Fibroblast of skin of back (primary cell): ENCODE measurements at places on chromosomes 11 and 22.
A peak's percentile ranks its signal among the peaks of the same experiment; 100 is the strongest.

GRCh38 chr22:47139013-47139789 is 376.8 kb downstream of the TBC1D22A start:
- no peak for DNase-seq

- no peak for DNase-seq
Measured at GRCh38 chr11:68213135-68213515, at the start of gene KMT5B. Gene KMT5B, minus strand, starts transcription at chr11:68213296. Its CDS starts 23,220 bp downstream, at chr11:68190076.

GRCh38 chr11:10413268-10413667 is 41.8 kb upstream of the AMPD3 start:
- peak; percentile 27 for DNase-seq

DNA sequence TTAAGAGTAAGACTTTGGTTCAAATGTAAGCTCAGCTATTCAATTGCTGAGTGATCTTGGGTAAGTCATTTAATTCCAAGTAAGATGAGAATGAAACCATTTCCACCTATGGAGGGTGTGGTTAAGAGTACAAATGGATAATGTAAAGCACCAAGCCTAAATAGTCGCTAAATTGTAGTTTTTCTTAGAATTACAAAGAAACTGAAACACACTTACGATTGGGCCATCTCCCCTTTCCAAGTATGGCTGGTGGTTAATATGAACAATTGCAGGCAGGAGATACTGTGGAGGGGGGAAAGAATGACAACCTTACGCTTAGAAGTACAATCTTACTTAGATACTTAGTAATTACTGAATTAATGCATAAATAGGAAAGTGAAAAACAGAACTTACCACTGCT is 8.2 kb downstream of the DDX17 start:
- no peak for DNase-seq

DNA sequence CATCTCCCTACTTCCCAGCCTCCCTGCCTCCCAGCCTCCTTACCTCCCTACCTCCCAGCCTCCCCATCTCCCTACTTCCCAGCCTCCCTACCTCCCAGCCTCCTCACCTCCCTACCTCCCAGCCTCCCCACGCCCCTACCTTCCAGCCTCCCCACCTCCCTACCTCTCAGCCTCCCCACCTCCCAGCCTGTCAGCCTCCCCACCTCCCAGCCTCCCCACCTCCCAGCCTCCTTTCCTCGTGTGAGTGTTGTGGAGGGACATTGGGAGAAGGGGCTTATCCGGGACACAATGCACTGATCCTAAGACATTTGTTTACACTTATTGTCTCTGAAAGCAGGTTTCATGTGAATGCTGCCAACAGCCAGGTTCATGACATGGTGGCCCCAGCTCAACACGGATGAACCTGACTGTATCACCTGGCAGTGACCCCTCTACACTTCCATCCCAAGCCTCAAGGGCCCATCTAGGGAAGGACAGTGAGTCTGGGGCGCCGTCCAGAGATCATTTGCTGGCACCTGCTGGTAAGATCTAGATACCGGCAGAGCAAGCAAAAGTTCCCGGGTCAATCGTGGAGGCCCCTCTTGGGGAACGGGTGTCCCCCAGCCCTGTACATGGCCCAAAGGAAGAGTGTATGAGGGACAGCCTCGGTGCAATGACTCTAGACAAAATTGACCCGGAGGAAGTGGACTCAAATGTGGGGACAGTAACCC is 34.5 kb upstream of the TH start:
- no peak for DNase-seq

DNA sequence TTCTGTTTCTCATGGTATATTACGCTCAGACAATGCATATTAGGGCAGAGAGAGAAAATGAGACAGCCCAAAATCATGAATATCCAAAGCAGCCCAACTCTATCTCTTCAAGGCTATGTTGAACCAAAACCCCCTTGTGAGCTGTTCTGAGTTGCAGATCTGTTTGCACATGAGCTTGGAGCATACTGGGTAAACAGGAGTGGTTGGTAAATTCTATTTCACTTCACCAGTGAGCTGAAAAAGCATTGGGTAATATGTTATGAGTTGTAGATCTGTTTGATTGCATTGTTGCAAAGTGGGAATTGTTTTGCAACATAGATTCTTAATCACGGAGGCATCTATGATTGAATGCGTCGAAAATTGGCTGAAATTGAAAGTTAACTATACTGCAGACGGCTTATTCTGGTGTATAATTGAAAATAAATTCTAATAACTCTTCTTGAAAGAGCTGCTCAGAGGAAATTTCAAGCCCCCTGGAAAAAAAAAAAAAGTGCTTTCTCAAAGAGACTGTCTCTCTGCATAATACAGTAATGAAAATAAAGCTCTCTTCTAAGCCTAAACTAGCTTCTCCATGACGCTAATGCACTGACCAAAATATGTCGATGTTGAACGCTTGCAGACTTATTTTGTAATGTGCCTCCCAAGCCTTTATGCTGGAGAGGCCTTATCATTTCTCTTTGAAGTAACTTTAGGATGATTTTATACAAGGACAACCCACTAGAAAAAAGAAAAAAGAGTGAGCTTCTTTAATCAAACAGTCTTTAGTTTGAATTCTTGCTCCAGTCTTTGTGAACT is 263.7 kb downstream of the NTM start:
- no peak for DNase-seq

- no peak for DNase-seq
Measured at GRCh38 chr22:37690407-37690806, 4.3 kb downstream of the NOL12 start.

- DNase-seq = no peak
Measured at GRCh38 chr11:61116426-61117167, 14.3 kb downstream of the CD5 start.

DNA sequence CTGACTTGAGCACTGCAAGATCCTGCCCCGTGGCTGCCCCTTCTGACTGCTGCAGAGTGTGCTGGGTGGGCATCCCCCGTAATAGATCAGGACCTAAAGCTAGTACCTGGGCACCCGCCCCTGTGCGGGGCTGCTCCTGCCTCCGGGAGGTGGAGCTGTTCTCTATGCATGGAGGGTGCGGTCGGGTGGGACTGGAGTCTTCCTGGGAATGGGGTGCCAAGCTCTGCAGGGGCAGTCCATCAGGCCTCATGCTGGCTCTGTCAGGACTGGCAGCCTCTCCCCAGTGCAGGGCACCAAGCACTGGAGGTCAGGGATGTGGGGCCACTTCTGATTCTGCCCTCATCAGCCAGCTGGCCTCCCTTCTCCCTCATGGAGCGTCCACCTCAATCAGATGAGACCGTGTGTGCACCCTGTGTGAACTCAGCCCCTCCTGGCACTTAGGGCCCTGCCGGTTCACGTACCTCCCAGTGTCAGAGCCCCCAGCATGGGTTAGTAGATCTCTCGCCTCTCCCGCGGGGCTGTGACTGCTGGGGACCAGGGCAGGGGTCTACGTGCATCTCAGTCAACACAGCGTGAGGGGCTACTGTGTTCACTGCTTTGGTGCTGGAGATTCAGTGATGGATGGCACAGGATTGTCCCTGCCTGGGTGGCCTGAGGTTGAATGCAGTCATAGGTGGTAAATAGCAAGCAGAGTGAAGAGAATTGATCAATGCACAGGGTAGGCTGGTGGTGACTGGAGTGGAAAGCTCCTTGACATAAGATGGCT is 30.8 kb downstream of the MPPED1 start:
- no peak for DNase-seq

GRCh38 chr22:43945632-43946383 is 9.4 kb upstream of the SAMM50 start:
- peak; percentile 61 for DNase-seq

DNA sequence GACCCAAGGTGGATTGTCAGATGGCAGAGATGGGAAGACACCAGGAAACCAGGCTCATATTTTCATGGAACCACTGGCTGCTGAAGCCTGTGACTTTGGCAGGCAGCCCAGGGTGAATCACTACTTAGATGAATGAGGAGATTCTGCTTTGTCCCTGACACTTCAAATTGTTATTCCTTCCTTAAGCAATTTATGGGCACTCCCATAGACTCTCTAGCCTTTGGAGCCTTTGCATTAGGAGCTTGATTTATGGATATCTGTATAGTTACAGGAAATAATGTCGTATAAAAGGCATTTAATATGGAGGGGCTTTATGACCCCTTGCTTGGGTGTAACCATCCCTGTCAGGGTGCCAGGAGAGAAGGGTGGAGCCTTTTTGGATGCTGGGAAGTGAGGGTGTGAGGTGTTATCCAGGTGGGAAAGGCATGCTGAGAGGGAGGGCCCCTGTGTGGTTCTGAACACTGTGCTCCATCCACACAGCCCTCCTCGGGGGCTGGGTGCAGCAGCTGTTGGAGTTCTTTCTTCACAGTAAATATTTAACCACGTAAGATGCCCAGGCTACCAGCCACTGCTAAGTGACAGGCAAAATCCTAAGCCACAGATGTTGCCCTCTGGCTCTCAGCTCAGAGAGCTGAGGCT is 35.3 kb downstream of the IL18 start:
- peak; percentile 93 for DNase-seq

- DNase-seq = no peak
Measured at GRCh38 chr11:96322775-96323641, 20.0 kb downstream of the MAML2 start.

- peak; percentile 47 for DNase-seq
Measured at GRCh38 chr11:13222285-13222684, 55.3 kb upstream of the BMAL1 start.

GRCh38 chr11:2547806-2548205 is 103.0 kb downstream of the KCNQ1 start:
- no peak for DNase-seq

GRCh38 chr11:789943-790342 is at the start of gene CEND1:
Gene CEND1, minus strand, starts transcription at chr11:790090. Its CDS starts 1,514 bp downstream, at chr11:788576.
- peak; percentile 49 for DNase-seq

DNA sequence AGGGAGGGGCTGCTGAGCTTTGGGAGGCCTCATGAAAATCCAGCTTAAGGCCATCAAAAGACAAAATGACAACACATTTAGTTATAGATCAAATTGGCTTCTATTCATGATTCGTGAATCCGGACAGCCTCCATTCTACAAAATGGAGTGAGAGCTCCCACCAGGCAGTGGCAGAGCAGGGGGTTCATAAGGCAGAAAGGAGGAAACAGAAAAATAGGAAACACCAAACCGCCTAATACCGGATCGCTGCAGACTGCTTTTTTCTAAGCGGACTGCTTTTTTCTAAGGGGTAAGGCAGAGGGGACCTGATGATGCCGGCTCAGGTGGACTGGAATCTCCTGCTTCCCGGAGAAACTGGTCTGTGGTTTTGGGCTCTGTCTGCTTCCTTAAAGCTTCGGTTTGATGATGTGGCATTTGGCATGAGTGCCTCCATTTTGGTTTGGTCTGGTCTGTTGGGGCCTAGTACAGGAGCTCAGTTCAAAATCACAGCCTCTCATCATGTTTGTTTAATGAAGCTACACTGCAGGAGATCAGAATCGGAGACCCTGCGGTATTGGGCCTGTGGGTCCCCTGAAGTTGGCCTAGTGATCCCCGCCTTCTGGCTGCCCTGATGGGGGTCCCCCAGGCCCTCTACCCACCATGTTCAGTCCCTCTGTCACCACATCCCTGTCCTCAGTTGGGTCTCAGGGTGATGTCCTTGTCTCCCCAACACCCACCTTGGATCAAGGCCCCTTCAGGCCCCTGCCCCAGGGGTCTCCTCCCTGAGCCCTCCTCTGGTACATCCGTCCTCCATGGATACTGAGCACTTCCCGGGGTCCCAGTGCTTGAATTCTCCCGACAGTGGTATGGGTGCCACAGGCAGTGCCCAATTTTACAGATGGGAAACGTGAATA is 1.2 kb downstream of the ALDH3B1 start:
- DNase-seq = no peak

DNA sequence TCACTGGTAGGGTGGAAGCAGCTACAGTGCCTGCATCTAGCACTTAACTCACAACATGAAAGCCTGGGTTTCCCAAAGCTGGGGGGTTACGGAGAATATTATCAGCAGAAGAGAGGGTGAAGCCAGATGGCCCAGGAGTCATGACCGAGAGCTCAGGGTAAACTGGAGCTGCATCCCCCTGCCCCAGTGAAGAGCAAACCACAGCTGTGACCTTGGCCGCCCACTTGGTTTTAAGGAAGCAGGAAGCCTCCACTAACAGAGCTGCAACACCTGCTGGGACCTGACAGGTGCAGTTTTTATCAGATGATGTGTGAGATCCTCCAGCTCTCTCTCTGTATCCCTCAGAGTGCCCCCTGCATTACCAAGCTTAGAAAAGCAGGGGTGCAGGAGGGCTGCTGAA is 20.9 kb downstream of the TCP11L1 start:
- DNase-seq = no peak

DNA sequence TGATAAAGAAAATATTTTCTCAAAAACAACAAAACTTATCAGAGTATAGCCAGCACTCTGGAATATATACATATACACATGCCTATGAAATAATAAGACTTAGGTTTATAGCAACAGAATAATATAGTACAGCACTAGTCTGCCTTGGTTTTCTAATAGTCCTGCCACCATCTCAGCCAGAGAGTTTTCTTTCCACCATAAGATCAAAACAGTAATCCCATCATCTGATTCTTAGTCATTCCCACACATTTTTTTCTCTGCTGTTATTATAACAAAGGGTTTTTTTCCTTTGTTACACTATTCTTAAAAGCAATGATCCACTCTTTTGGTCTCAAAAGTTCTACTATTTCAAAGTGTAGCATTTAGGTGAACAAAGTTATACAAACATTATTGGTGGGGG is 15.1 kb downstream of the MTMR2 start:
- peak; percentile 48 for DNase-seq

GRCh38 chr11:76832361-76832760 is 28.4 kb upstream of the ACER3 start:
- DNase-seq = no peak

GRCh38 chr11:71364176-71364671 is 84.0 kb downstream of the DHCR7 start:
- no peak for DNase-seq

DNA sequence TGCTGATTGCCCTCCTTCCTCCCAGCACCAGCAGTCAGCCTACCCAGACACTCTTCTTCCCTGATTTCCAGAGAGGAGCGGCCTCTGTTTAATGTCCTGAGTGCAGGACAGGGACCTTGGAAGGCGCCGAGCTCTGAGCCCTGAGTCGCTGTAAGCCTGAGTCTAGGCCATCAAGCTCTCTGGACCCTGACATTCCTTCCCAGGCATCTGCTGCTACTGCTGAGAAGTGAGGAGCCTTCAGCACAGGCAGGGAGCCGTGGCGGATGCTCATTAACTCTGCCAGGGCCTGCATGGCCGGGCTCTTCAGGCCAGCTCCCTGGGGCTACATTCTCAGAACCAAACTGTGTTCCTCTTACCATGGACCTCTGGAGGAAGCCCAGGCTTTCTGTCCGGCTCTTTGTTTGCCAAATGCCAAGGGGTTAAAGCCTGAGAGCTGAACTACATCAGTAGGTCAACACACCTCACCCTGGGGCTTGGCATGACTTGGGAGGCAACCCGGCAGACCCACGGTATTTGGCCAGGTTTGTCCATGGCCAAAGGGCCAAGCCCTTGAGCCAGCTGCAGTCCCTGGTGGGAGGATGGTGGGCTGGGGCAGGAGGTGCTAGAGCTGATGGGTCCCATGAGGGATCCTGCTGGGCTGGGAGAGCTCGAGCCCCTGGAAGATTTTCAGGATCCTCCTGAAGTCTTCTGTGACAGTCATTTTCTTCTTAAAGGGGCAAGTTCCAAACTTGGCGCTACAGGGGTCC is 721.4 kb downstream of the BRD1 start:
- no peak for DNase-seq

- DNase-seq = peak; percentile 56
Measured at GRCh38 chr11:62497132-62497801, 49.3 kb downstream of the AHNAK start.
